ENCODE measurements at places on chromosomes 16 and 17.
A peak's percentile ranks its signal among the peaks of the same experiment; 100 is the strongest.

DNA sequence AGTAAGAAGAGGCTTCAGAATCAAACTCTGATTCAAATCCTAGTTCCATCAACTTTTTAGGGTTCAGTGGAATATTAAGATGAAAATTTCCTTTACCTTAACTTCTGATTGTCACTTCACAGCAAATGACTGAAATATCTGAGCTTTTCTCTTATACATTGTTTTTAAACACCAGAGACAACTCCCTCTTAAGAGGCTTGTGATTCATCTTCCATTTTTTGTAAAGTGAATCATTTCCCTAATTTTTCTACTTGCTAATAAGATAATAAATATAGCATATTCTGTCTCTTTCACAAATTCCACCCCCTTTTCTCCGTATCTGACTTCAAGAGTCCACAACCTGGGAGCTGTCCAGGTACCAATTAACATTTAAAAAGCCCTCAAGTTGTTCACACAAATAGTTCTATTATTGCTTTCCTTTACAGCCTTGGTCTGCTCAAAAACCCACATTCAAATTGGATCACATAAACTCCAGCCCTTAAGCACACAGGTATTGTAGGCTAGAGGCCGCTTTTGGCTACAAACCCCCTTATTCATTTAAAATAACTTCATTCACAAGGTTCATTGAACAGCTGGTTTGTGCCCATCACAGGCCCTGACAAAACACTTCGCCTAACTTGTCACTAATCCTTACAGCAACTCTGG, 14.1 kb upstream of the UTP6 start:
- no peak for DNase-seq

GRCh38 chr16:10868596-10869469, 8.2 kb upstream of the CIITA start:
- DNase-seq: no peak

DNA sequence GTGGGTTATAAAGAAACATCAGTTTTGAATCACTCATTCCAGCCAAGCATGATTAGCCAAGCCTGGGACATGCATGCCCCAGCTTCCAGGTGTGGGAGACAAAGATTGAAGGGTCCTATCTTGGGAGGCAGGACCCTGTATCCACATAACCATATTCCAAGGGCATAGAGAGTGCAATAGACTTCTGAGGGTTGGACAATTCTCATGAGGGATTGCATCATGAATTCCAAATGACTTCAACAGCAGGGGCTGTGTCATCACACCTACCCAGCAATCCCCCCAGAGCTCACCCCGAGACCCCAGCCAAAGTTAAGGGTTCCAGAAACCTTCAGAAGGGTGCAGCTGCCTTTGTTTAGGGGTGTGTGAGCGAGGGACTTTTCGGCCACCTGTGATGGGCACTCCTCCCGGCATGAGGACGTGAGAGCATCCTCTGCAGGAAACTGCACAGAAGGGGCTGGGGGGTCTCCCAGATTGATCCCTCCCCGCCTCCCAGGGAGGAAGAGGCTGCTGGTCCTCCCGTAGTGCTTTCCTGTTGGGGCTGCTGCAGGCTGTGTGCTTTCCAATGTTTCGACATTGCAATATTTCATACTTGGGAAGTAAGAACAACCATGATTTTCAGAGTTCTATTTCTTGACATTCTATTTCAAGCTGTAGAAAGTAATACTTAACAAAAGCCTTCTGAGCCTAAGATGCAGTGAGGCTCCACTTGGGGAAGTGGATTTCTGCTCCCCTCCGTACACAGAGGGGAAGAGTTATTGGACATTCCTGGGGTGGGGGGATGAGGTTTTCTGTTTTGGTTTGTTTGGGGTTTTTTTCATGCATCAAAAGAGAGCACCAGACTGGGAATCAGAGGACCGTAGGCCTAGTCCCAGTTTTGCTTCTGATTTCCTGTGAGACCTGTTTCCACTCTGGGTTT, 13.3 kb upstream of the PITPNM3 start:
- no peak for DNase-seq

GRCh38 chr17:73645050-73645871, 1.0 kb upstream of the SDK2 start:
- DNase-seq: peak; percentile 10

GRCh38 chr17:49554694-49555494, 20.8 kb upstream of the NXPH3 start:
- DNase-seq: no peak

DNA sequence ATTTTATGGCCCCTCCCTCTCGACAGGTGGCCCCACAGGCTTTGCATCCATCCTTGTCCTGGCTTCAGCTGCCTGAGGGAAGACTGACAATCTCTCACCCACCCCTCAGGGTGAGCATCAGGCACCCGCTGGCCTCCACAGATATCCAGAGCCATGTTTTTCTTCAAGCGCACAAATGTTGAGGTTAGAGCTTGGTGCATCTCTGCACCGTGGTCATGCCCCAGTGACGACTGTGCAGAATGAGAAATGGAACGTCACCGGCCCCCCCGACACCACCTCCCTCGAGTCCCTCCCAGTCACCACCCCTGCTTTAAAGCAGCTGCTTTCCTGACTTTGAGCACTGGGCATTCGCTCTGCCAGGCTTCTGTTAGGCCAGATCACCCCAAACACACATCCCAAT, 19.8 kb upstream of the TIMP2 start:
- DNase-seq: no peak

DNA sequence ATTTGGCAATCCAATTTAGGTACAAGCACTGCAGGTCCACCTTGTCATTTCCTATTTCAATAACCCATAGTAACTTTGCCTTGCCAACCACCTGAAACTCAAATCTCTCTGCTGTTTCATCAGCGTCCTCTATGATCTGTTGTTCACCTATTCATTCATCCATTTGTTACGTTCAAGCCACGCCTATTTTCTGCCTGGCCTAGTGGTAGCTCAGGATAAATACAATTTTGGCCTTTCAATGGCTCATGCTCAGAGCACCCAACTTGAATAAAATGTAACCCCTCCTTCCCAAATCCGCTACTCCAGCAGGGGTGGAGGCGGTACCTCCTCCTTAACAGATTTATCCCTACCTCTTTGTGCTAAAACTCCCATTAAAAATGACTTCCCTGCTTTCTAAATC, 3.6 kb upstream of the FBXO47 start:
- DNase-seq: no peak

DNA sequence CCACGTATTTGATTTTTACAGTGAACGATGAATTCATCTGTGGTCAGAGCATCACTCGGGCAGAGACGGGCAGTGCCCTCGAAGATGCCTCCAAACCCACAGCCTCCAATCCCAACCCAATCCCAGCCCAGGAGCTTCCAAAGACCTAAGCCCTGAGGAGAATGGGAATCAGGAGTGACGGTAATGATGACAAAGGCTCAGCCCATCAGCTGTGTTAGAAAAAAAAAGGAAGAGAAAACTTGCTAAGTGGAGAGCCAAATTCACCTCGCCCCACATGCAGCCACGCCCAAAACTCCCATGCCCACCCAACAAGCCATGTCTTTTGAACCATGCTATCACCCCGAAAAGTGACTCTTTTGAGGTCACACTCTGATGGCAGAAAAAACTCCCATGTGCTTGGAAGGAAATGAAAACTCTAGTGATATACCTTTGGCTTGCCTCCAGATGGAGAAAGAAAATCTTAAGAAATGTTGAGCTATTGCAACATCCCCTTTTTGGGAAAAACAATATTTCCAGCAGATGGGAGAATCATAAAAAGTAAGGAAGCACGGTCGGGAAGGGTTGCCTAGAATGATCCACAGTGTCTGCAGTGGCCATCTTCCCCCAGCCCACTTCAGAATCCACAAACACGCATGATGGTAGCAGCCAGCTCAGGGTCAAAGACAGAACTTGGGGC, 37.7 kb downstream of the XYLT1 start:
- DNase-seq: peak; percentile 38

- peak; percentile 31 for DNase-seq
Observed at GRCh38 chr16:24610416-24610755, 71.0 kb downstream of the RBBP6 start.

- DNase-seq: peak; percentile 56
Observed at GRCh38 chr17:57552114-57552624, 192.9 kb downstream of the CCDC182 start.

DNA sequence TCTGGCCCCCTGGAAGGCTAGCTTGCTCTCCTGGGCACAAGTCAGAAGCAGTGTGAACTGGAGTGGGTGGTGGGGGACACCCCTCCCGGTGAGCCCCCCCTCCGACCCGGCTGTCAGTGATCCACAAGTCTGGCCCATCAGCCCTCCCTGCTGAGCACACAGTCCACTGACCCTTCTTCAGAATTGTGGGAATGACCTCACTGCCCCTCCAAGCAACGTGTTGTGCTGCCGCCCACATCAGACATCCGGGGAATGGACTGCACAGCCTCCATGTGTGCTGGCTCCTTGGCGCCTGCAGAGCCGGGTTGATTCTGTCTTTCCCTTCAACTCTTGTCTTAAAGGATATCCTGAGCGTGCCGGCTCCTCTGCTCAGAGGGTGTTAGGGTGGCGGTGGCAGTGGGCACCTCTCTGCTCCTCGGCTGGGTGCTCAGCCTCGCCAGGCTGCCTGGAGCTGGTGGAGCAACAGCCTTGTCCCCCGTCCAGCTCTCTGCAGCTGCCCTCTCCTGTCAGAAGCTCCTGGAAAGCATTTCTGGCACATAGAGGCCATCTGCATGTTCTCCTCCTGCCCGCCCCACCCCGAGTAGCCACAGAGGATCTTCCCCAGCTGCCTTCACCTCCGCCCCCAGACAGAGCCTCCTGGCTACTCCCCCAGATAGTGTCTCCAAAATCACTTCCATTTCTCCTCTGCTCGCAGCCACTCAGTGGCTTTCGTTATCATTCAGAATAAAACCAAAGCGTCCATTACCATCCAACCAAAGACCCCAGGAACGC, 19.8 kb downstream of the NPTX1 start:
- peak; percentile 26 for DNase-seq

DNA sequence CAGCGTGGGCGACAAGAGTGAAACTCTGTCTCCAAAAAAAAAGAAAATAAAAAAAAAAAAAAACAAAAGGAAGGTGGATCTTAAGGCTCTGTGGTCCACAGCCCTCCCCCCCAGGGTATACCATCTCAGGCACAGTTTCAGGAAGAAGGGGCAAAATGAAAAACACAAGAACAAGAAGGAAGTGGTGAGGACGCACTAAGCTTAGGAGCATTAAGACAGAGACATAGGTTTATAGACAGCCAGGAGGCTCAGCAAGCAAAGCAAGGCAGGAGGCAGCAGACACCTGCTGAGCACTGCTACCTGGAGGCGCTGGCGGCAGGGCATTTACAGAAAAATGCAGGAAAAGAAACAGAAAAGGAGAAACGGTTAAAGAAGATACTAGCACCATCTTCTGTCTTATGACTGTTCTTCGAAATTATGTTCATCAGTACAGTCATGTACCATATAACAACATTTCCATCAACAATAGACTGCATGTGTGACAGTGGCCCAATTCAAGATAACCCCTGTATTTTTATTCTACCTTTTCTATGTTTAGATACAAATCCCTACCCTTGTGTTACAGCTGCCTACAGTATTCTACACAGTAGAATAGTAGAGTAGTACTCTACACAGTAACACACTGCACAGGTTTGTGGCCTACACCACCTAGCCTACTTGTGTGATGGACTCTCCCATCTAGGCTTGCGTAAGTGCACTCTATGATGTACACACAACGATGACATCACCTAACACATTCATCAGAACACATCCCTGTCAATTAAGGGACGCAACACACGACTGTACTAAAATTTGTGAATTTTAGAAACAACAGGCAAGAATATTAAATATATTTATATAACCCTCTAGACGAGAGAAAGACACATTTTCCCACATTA, 62.5 kb downstream of the XPO6 start:
- DNase-seq: no peak

- DNase-seq: no peak
Observed at GRCh38 chr17:31538080-31538762, 146.7 kb downstream of the RAB11FIP4 start.

DNA sequence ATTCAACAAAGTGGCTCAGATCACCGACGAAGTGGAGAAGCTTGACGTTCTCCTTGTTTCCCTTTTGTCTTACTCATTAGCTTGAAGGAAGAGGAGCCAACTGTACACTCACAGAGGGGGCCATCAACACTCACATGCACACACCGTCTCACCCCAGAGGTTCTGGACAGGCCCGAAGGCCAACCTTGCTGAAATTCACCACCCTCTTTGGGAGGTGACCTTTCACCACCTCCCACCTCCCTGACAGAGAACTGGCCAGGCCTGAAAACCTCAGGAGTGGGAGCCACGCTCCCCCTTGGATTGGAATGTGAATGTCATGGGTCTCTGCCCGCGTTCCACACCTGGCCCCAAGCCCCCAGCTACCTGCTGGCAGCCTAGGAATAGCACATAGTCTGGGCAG, 2.0 kb downstream of the DCXR start:
- DNase-seq: no peak

GRCh38 chr16:9061358-9061813, 30.1 kb upstream of the HAPSTR1 start:
- no peak for DNase-seq

DNA sequence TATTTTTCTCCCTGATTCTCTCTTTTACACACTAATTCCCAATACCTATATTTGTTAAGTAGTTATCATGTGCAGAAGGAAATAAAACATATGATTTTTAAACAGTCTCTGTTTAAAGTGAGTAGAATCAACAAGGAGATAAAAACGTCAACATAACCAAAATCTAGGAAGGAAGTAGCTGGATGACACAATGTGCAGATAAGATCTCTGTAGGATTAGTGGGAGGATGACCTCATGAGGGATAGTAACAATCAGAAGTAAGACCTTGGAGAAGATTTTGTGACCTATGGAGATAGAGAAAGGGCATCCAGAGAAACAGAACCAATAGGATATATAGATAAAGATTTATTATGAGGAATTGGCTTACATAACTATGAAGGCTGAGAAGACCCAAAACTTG, 262.6 kb upstream of the CDH11 start:
- DNase-seq: no peak

DNA sequence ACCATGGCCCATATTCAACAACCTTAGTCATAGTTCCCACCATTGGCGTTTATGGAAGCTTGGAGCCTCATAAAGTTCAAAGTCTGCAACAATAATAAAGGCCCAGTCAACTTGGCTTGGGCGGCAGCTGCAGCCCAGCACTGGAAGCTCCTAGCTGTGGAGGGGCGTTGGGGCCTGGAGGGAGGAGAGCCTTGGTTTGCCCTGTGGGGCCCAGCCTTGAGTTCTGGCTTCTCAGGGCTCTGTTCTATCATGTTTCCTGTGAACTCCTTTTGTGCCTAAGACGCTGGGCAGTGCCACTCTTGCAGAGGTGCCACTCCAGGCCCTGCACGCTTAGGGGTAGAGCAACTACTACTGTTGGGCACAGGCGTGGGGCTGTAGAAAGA, 927 bp upstream of the ENGASE start:
- no peak for DNase-seq

- DNase-seq: no peak
Observed at GRCh38 chr16:83586461-83587200, 221.1 kb upstream of the HSBP1 start.

GRCh38 chr17:3989041-3989886, 25.0 kb upstream of the ATP2A3 start:
- no peak for DNase-seq

GRCh38 chr16:12236589-12236988, 260.1 kb downstream of the SNX29 start:
- no peak for DNase-seq

Data from fibroblast of pulmonary artery (primary cell).